Retinal pigment epithelial cell (primary cell): ENCODE measurements at places on chromosomes 7 and 10.

DNA sequence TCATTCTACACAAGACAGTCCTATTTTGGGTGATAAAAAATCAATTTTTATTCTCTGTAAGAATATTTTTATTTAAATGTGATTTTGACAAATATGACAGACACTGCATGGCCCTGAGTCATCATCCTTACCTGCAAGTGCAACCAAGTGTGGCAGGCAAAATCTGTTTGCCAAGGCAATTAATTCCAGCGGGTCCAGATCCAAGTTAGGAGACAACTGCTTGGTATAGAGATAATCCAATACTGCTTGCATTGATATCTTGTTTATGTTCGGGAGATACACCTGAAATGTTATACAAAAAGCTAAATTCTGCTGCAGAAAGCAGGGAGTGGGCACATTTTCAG lies 66.2 kb downstream of the RHOBTB1 start:
- DNase-seq: no peak

GRCh38 chr10:97060441-97061084 lies 125.2 kb downstream of the SLIT1 start:
- no peak for DNase-seq

DNA sequence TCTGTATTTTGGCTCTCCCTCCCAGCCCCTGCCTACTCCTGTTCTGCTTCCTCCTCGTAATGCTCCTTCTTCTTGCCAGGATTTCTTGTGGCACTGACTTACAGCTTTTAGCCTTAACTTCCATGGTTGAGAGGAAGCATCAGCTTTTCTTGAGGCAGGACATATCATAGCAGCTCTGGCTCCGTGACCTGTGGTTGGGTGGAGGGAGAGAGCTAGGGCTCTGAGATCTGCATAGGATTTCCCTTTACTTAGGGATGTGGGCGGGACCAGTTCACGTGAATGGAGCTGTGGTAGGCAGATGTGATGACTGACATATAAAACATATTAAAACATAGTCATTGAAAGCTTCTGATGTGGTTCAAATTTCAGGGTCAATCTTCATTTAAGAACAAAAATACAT lies 10.6 kb upstream of the RAB11FIP2 start:
- no peak for DNase-seq

GRCh38 chr7:12007576-12007975 lies 175.6 kb upstream of the THSD7A start:
- no peak for DNase-seq

GRCh38 chr10:99234041-99234790 lies 1.4 kb downstream of the HPSE2 start:
- DNase-seq: no peak

GRCh38 chr7:83931968-83932367 lies 262.6 kb downstream of the SEMA3A start:
- no peak for DNase-seq

- no peak for DNase-seq
Measured at GRCh38 chr10:80137920-80138319, 5.4 kb downstream of the PLAC9 start.

GRCh38 chr7:128260069-128260795 lies 19.2 kb downstream of the LEP start:
- DNase-seq: no peak

DNA sequence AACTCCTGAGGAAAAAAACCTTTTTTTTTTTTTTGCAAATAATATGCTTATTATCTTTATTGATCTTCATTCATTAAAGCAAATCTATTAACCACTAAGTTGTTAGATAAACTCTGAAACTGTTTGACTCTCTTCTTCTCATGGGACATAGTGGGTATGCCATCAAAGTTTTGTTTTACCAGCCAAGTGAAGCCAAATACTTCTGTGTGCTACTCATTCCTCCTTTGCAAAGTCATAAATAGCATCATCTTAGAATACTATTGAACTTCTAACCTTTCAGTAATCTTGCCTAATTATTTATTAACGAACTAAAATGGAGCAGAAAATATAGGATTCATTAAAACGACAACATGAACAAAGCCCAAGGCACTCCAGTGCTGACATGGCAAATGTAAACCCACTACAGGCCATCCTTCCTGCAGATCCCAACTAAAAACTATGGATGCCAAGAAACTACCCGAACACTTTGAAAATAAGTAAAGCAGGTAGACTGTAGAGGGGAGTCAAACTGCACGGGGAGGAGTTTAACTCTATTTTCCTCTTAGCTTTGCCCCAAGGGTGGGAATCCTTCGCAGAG lies 61.2 kb upstream of the ODAD2 start:
- DNase-seq: no peak

DNA sequence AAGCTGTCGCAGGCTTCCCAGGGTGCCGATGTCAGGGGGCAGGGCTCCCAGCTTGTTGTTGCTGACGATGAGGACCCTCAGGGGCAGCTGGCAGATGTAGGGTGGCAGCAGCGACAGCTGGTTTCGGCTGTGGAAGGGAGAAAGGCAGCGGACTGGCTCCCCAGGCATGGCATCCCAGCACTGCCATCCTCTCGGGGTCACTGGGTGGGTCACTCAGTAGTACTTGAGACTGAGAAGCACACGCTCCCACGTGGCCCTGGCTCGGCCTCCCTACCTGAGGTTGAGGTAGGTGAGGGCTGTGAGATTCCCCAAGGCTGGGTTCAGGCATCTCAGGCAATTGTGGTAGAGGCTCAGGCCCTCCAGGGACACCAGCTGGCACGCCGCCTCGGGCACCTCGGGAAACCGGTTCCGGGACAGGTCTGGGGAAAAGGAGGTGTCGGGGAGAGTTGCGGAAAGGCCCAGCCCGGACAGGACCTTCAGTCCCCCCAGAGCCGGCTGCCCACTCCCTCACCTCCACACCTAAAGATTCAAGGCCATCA lies 3.8 kb downstream of the LRCH4 start:
- no peak for DNase-seq

DNA sequence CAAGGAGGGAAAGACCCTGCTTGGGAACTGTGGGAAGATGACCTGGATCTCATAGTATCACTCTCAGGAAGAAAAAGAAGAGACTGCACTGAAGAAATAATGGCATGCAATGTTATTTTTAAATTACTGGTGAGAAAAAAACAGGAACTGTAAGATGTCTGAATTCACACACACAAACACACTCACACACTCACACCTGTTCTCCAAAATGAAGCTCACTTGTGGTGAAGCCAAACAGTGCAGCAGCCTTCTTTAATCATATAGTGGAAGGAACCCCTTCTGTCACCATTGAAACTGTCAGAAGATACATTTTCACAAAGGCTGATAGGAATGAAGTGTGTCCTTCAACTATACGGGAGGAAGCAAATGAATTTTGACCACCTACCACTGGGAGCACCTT lies 156.5 kb upstream of the GHITM start:
- no peak for DNase-seq

- DNase-seq: no peak
Measured at GRCh38 chr10:63120554-63120953, 12.6 kb upstream of the NRBF2 start.

GRCh38 chr7:43781726-43782607 lies 23.5 kb downstream of the BLVRA start:
- no peak for DNase-seq

GRCh38 chr10:22252801-22253579 lies 35.2 kb upstream of the EBLN1 start:
- DNase-seq: no peak

GRCh38 chr7:102225025-102225424 lies 61.6 kb upstream of the SH2B2 start:
- DNase-seq: no peak

- no peak for DNase-seq
Measured at GRCh38 chr7:90933041-90933440, 331.2 kb upstream of the FZD1 start.

GRCh38 chr10:29120216-29120615 lies 168.7 kb upstream of the LYZL1 start:
- DNase-seq: no peak

- no peak for DNase-seq
Measured at GRCh38 chr10:132266594-132267161, 41.1 kb downstream of the STK32C start.

GRCh38 chr7:116393654-116394053 lies 105.9 kb upstream of the CAV2 start:
- no peak for DNase-seq

- no peak for DNase-seq
Measured at GRCh38 chr7:96861-97260, 95.5 kb upstream of the FAM20C start.

DNA sequence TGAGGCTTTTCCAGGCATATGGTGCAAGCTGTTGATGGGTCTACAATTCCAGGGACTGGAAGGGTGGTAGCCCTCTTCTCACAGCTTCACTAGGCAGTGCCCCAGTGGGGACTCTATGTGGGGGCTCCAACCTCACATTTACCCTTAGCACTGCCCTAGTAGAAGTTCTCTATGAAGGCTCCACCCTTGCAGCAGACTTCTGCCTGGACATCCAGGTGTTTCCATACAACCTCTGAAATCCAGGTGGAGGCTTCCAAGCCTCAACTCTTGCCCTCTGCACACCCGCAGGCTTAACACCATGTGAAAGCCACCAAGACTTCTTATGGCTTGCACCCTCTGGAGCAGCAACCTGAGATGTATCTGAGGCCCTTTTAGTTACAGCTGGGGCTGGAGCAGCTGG lies 87.8 kb downstream of the ZNF777 start:
- DNase-seq: no peak

GRCh38 chr7:150447966-150448788 lies 2.3 kb upstream of the GIMAP8 start:
- no peak for DNase-seq

- DNase-seq: no peak
Measured at GRCh38 chr10:31528831-31529230, 209.8 kb downstream of the ZEB1 start.

- DNase-seq: no peak
Measured at GRCh38 chr7:151903249-151904032, 26.5 kb upstream of the PRKAG2 start.

- no peak for DNase-seq
Measured at GRCh38 chr7:126529254-126529653, 723.5 kb downstream of the GRM8 start.

- DNase-seq: no peak
Measured at GRCh38 chr7:139758388-139758787, 19.4 kb downstream of the HIPK2 start.

- DNase-seq: no peak
Measured at GRCh38 chr10:33363106-33363505, 28.6 kb upstream of the NRP1 start.

DNA sequence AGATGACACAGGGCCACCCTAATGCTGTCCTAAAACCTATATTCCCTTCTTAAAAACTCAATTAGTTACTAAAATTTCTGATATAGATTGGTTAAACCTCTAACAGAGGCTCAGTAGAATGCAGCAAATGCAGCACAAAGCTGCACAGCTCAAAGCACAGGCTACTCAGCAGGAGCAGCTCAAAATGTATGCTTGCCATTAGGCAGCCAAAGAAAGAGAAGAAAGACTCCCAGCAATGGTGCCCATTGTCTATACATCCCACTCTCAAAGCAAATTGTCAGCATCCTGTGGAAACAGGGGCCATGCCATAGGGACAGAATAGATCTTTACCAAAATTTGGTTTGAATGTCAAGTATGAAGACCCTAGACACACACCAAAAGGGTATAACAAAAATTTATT lies 73.5 kb downstream of the TFPI2 start:
- DNase-seq: no peak

DNA sequence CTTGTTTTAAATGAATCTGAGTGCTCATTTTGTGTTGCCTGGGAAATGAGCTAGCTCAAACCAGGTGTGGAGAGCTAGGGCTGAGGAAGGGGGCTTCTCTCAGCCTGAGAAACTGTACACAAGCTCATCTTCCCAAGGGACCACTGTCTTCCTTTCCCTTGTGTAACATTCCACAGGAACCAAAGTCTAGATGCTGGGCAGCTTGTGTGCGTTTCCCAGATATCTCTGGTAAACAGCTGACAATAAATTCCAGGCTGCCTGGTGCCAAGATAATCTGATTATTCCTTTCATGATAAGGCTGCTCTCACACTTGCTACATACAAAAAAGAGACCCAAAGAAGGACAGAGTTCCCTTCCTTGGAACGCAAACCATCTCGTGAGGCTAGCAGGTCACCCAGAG lies 33.1 kb upstream of the MKLN1 start:
- DNase-seq: peak; percentile 36

- no peak for DNase-seq
Measured at GRCh38 chr7:142881586-142882337, 3.8 kb downstream of the TRPV6 start.

- no peak for DNase-seq
Measured at GRCh38 chr7:106521541-106521940, 139.4 kb downstream of the CCDC71L start.

DNA sequence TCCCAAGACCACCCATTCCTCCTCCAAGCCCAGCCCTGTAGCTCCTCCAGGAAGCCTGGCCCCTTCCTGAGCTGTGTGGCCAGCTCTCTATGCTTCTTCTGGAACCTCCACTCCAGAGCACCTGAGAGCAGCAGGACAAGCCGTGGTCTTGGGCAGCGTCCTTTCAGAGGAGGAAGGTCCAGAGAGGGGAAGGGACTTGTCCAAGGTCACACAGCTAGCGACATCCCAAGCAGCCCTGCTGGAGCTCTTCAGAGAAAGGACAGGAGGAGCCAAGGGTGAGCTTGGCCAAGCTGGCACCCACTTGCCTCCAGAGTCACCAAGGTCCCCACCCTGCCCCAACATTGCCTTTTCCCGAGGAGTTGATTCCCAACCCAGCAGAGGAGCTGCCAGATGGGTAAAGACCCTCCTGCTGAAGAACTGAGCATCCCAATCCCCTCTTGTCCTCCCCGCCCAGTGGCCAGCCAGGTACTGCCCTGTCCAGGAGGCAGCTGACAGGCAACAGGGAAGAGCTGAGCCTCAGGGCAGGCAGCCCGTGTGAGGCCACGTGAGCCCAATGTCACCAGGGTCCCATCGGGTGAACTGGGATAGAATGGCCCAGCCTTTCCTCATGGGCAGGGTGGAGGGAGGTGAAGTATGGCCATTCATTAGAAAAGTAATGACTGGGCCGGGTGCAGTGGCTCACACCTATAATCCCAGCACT lies 46.2 kb downstream of the UNC5B start:
- DNase-seq: no peak

DNA sequence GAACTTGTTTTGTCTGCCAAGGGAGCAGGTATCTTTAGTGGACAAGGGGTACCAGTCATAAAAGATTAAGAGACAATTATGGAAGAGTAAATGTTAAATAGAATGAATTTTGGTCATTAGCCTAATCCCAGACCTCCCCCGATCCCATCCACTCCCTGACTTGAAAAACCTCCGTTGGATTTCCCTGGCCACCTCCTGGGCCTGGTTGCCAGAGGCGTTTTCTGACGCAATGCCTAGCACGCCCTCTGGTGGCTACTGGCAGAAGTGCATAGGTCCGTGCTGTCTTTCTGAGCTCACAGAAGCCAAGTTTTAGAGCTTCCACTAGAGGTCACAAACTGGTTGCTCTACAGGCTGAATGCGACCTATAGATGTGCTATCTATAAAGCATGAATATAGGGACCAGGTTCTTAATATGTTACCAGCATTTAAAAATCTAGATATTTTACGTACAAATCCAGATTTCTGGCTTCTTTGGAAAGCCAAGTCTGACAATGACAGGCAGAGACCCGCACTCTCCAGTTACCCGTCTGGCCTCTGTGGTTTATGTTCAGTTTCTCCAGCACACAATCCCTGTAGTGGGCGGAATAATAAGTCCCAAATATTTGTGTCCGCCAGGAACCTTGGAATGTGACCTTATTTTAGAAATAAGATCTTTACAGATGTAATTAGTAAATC lies 39.8 kb downstream of the SPOCK2 start:
- peak; percentile 62 for DNase-seq
